Activated naive CD4-positive, alpha-beta T cell treated with anti-CD3 and anti-CD28 coated beads, Interleukin-2, amount 50 U/mL, for 16 hours (primary cell): ENCODE measurements at places on chromosomes 7 and 10.

GRCh38 chr10:13712476-13712836 lies 125.7 kb downstream of the PRPF18 start:
- no peak for DNase-seq

DNA sequence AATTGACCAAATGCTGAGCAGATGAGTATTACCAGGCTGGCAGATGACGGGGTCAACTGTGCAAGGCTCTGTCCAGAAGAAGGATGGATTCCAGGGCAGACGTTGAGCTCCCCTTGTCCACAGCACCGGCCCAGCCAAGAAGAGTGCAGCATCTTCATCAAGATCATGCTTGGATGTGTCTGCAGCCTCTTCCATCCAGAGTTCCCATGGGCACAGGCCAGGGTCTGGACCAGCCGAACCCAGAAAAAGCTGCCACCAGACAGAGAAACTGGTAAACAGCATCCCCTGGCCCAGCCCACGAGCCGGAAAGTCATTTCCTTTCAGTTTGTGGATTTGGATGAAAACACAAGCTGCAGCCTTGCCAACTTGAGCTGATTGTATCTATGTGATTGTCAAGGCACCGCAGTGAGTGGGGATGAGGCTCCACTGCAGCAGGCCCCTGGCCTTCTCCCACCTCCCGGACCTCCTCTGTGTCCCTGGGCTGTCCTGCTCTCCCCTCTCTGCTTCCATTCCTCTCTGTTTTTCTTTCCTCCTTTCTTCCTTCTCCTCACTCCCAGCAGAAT lies 321.8 kb downstream of the TCERG1L start:
- DNase-seq: no peak

DNA sequence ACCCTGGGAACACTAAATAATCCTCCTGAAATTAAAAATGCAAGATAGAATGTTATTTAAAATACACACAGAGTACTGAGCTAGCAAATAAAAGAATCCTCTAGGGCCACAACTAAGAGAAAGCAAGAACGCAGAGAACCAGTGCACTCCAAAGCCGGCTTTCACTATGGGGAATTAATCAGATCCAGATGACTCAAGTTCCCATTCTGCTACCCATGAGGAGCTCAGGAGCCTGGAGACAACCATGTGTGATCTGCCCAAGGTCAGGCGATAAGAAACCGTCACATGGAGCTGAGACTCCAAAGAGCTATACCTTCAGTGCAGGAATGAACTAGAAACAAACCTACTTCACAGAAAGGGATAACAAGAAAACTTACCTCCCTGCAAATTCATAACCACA lies 19.5 kb upstream of the CYREN start:
- no peak for DNase-seq

DNA sequence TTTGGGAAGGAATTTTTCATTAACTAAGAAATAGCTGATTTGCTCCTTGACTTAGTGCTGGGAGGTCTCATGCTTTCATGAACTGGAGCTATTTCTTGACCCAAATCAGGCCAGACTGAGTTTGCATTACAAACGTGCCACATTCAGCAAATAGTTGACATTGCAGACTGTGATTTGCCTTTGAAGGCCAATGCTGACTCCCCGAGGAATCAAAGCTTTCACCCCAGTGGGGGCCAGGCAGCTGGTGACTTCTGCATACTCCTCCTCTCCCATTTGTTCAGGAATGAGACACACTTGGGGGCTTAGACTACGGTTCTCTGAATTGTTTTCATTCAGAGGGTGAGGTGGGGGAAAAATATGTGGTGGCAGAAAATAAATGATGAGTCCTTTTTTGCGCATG lies 111.0 kb upstream of the JAZF1 start:
- DNase-seq: no peak

DNA sequence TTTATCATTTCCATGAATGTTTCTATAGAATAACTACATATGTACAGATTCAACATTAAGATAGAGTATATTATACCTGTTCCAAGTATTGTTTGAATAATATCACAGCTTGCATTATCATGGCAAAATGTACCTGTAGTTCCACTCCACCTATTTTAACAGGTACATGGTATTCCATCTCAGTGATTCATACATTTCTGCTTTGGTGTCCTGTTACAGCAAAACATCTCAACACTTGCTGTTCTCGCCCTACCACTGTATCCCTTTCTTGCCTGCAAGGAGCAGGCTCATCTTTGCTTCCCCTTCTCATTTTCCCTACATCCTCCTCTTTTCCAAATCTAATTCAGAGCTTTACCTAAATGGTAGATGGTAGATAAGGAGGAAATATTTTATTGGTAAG lies 27.1 kb upstream of the SGCE start:
- DNase-seq: no peak

- DNase-seq: no peak
Observed at GRCh38 chr7:85164376-85164775, 22.5 kb downstream of the SEMA3D start.

DNA sequence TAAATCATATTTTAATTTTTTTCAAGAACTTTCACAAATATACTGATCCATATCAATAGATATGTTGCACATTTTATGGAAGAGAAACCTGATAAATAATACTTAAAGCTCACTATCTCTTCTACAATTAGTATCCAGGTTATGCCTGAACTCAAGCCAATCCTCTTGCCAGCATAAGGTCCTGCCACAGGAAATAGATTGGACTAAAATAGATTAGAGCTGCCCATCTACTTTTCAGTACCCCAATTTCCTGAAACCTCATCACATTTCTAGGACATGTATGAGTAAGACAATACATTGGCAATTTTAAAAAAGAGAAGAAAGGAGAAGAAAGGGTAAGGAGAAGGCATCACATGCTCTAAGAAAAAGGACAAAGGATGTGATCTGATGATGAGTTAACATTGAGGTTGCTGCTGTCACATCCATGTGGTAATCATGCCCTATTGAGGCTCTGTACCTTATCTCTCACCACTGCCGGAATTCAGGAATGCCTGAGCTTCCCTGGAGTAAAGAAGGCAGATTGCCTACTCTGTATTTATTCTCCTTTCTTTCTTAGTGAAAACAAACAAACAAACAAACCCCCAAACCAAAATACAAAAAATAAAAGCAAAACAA lies 199.7 kb downstream of the ANK3 start:
- DNase-seq: no peak

DNA sequence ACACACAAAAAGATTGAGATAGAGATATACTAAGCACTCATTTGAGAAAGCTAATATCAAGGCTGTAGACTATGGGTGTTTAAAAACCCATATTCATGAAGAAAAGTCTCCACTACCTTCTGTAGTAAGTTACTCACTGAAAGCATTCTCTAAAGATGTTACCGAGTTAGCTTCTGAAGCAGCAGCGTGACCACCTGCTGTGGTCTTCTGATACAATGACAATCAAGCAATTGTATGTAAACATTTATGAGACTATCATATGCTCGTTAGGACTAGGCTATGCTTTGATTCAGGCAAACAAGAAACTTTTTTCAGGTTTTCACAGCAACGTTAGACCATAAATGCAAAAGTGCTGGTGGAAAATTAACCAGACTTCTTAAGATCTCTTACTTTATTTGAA lies 11.2 kb downstream of the RHOBTB1 start:
- no peak for DNase-seq
